Suppressor macrophage treated with lipopolysaccharide for 1 hour (primary cell): ENCODE measurements at places on chromosomes 11 and 22.

- DNase-seq = no peak
Observed at GRCh38 chr11:68804786-68805185, 36.9 kb downstream of the CPT1A start.

DNA sequence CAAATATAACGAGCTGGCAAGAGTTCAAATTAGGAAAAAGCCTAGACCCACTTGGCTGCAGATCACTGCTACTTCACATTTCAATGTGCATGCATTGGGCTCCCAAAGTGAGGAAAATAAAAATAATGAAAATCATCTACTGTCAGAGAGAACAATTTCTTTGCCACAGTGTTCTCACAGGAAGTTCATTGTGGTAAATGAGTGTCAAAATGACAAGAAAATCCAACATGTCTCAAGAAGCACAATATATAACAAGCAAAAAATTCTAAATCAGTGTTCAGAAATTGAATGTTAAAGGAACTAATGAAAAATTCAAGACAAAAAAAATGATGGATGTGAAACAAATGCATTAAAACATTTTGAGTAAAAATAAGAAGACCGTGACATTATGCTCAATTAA lies 31.3 kb downstream of the RCN1 start:
- no peak for DNase-seq

- DNase-seq = peak; percentile 66
Observed at GRCh38 chr11:44067266-44067665, 1.2 kb downstream of the ACCS start.

GRCh38 chr11:44525473-44526252 lies 39.8 kb upstream of the CD82 start:
- no peak for DNase-seq

GRCh38 chr22:26770624-26771023 lies 113.2 kb downstream of the MIAT start:
- no peak for DNase-seq

DNA sequence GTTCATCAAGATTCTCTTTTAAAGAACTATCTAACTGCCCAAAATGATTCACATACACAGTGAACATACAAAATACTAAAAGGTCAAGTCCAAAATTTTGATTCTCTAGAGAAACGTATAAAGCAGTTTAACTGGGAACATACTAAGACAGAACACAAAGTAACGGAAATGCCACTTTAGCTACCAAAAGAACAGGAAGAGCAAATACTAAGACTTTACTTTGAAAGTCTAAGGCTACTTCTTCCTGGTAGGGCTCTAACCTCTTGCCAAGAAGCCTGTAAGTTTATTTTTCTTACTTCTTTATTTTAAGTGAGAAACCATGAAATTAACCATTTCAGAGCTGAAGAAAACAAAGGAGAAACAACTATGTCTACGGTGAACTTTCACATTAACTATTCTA lies 6.2 kb downstream of the PICALM start:
- DNase-seq = peak; percentile 57

GRCh38 chr11:121914508-121915059 lies 201.4 kb downstream of the BLID start:
- no peak for DNase-seq

DNA sequence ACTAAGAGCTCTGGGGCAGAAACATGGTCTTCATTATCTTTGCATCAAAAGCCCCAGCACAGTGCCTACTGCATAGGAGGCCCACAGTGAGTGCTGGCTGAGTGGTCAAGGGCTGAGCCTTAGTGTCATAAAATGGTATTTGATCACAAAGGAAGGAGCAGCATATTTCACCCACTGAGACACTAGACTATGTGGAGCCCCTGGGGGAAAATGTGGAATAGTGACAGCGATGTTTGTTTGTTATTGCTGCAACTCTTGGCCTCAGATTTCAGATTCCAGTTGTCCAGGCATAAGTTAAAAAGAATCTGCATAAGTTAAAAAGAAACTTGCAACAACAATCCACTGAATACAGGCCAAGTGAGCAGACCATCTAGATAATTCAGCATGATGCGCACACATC lies 7.0 kb downstream of the KIRREL3 start:
- no peak for DNase-seq

DNA sequence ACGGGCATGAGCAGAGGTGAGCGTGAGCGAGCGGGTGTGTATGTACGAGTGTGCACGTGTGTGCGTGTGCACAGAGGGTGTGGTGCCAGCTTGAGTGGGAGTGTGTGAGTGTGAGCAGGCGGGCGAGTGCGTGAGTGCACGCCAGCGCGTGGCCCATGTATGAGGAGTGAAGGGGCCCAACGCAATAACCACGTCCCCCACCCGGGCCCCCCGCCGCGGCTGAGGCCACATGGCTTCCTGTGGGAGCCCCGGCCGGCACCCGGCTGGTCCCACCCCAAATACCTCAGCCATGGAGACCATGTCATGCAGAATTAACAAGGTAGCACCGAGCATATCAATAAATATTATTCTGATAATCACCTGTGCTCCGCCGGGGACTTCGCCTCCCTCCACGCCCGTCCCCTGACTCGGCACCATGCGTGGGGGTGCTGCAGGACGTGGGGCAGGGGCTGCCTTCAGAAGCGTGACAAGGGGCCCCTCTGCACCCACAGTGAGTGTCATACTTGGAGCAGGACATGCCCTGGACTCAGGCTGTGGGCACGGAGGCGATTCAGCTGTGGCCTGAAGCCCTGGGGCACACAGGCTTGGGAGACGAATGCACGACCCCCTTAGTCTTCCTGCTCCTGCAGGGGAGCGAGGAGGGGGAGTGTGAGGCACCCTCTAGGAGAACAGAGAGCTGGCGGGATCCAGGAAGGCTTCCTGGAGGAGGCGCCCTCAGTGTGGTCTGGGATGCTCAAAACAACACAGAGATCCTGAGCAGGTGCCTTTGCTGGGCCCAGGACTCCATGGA lies 5.6 kb upstream of the TRABD start:
- DNase-seq = no peak

DNA sequence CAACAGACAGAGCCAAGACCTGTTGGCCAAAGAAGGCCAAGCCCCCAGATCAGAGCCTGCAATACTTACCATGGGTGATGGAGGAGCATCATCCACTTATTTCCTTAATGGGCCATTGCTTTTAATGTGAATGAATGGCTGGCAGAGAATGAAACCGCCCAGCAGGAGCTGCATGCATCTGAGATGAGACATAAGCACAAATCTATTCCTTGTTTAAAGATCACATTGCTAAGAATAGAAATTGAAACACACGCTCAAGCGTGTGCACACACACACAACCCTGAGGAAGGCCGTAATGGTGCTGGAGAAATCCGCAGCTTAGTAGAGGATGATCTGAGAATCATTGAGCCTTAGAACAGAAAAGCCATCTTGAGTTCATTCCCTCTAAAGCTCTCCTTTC lies 5.3 kb upstream of the RRAS2 start:
- DNase-seq = no peak

- DNase-seq = no peak
Observed at GRCh38 chr11:78132475-78132874, 7.0 kb downstream of the ALG8 start.

DNA sequence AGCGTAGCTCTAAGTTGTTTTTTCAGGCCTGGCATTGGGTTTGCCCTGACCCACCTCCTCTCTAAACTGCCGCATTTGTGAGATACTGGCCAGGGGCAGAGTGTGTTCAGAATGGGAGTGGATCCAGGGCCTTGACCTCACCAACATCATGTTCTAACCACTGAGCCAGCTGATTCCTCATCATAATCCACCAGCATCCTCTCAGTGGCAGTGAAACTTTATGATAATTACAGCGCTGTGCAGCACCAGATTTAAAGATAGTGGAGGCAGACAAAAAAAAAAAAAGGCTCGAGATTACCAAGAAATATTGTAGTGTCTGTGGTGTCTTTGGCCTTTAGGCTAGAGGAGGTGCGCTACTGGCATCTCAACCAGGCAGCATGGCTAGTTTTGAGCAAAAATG lies 53.0 kb downstream of the KREMEN1 start:
- DNase-seq = no peak

DNA sequence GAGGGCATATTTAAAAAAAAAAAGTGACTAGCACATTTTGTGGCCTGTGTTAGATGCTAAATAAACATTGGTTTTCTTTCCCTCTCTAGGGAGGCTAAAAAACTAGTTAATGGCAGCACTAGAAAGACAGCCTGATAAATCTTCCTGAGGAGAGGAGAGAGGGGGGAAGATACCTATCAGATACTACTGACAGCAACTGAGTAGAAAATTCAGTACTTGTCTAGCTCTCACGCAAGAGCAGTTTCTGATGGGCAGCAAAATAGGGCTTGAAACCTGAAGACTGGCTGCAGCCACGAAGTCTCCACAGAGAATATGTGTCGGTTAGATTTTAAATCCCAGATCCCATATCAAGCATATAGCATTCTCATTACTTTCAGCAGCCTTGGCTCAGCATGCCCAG lies 388.2 kb downstream of the KCNA4 start:
- DNase-seq = no peak

DNA sequence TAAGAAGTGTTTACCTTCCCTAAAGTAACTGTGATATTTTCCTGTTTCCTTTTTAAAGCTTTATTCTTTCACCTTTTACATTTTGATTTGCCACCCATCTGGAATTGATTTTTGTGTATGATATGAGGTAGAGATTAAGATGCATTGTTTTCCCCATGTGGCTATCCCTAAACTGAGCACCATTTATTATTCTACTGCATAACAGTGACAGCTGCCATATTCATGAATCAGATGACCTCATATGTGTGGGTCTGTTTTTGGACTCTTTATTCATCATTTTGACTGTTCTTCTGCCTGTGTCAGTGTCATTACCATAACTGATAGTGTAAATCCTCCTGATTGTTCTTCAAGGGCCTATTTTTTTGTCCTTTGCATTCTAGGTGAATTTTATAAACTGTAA lies 50.8 kb downstream of the HIPK3 start:
- peak; percentile 53 for DNase-seq

- no peak for DNase-seq
Observed at GRCh38 chr11:65585396-65586246, 9.8 kb downstream of the EHBP1L1 start.

DNA sequence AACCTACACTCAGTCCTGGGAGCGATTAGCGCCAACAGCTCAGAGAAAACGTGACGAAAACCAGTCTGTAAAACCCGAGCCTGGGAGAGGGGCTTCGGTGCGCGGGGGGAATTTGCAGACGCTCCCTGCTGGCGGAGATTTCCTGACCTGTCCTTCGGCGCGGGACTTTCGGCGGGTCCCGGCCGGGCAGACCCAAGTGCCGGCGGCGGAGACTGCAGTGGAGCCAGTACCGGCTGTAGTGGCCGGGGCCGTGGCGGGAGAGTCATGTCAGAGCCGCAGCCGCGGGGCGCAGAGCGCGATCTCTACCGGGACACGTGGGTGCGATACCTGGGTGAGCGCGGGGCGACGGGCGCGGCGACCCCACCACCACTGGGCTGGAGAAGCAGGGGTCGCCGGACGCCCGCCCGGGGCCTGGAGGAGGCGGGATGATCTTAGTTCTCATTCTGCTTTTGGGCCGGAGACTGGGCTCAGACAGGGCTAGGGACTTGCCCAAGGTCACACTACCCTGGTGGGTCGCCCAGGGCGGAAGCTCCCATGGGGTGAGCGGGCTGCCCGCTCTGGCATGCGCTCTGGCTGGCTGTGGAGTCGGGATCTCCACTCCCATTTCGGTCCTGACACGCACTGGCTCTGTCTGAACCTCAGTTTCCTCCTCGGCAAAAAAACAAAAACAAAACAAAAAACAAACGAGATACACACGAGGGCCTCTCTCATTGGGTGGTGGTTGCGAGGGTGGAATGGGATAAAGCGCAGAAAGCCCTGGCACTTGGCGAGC lies at the start of gene MTFP1:
Gene MTFP1 (plus strand): TSS at position 153 of the 772 bp plus-strand sequence. CDS start 112 bp downstream, at position 265.
- DNase-seq = peak; percentile 85

DNA sequence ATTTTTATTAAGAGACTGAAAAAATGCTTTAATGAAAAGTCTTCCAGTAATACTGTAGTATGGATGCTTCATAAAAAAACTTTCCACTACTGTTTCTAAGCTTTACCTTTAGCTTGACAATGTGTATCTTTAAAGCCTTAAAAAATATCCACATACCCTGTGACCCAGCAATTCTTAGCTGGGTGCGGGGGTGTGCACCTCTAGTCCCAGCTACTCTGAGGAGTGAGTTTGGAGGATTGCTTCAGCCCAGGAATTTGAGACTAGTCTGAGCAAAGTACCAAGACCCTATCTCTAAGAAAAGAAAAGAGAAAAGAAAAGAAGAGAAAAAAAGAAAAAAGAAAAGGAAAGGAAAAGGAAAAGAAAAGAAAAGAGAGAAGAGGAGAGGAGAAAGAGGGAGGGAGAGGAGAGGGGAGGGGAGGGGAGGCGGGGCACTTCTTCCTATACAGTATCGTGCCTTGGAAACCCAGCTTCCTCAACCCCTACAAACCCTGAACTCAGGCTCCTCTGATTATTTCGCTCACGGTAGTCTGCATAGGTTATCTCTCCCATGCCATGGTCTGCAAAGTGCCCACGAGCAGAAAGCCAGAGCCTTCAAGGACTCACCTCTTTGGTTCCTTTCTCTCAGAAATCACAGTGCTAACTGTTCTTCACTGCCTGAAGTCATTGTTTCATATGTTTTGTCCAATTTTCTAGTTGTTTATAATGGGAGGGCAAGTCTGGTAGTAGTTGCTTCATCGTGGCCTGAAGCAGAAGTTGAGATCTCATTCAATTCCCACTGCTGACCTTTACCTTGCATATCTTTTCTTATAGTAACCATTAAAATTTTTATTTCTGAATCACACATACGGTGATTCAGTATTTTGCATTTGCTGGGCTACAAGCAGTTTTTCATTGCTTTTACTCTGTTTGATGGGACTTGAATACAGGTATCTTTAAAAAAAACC lies 82.2 kb downstream of the FAM83F start:
- DNase-seq = peak; percentile 43

DNA sequence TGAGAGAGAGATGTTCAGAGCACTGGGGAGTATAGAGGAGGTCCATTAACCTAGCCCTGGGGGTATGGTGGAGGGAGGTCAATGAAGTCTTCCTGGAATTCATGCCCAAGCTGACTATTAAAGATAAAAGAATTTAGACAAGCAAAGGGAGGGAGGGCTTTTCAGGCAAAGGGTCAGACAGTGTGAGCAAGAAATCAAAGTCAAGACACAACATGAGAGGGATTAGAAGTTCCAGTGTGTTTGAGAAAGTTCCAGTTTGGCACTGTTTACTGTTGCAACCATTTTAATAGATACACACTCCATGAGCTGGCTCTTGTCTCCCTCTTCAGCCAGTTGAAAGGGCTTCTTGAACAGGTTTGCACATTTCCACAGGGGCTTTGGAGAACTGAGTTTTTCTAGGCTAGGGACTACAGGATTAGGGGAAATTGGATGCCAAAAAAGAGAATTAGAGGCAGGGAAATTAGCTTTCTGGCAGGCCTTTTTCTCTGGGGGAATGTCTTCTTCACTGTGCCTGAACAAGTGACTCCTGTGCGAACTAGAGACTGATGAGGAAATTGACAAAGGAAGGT lies 14.7 kb upstream of the NNMT start:
- no peak for DNase-seq

- no peak for DNase-seq
Observed at GRCh38 chr11:94604482-94604881, 37.3 kb downstream of the PIWIL4 start.

DNA sequence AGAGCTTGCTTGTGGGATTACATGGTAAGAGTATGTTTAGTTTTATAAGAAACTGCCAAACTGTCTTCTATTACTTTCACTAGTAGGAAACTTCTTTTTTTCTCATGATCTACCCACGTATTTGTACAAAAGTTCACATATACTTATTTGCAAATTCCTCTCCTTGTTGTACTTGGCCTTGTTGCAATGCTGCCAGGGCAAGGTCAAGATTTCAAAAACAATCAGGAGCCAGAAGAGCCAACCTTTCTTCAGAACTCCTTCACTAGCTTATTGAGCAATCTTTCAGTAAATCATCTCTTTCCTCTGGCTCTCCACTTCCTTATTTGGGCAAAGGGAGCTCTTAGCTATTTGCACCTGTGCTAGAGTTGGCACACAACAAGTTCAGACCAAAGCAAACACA lies 9.7 kb downstream of the SRSF8 start:
- no peak for DNase-seq
